ENCODE measurements at places on chromosomes 1 and 21. TPM values are rescaled to one million over a fixed set of nuclear protein-coding genes. Genes with fewer than 3 reads are reported as not detected.

The ATXN7L2 gene
- 4.5 TPM for total RNA-seq

The LCE2B gene
- not detected for total RNA-seq

The ORC1 gene
- total RNA-seq = 15.5 TPM

The CRP gene
- total RNA-seq = 3.6 TPM

The LRRC53 gene
- total RNA-seq = not detected

The IL6R gene
- total RNA-seq = 8.3 TPM

The AADACL3 gene
- not detected for total RNA-seq

The TNFRSF1B gene
- total RNA-seq = 1.3 TPM

The CBR3 gene
- 3.1 TPM for total RNA-seq

The SZRD1 gene
- total RNA-seq = 107 TPM

Measured in Calu3 (cell line).